ENCODE measurements at places on chromosomes 3 and 15.

DNA sequence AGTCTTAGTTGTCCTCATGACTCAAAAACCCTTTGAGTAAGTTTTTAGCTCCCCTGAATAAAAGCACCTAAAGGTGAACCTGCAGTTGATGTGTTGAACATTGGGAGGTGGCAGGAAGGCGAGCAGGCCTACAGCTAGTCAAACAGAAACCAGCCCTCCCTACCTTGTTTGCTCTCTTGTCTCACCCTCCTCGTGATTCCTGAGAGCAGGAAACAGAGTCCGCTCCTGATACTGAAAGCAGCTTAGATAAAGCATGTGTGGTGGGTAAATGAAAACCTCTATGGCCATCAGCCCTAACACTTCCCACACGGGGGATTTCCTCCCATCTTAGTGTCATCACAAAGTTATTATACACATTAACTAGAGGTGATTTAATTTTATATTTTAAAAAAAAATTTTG is 21.8 kb upstream of the CLDN18 start:
- DNase-seq: no peak

DNA sequence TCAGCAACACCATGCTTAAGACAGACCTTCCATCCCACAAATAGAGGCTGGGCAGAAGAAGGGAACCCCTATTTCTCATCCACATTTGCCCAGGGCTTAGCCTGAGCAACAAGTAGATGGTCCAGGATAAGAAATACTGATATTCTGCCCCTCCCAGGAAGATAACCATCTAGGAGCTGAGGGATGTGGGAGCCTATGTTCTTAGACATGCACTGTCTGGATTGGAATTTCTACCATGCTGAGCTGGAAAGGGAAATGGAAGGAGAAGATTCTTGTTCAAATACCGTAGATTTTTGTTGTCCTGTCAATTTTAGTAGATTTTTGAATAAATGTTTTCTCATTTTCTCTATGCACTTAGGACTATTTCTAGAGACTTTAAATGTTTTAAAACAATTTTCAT is 450.7 kb upstream of the SEMA6D start:
- DNase-seq: no peak

GRCh38 chr3:111585217-111585616 is 9.9 kb downstream of the ZBED2 start:
- no peak for DNase-seq

- DNase-seq: no peak
These were observed 203.2 kb downstream of the CGGBP1 start for GRCh38 chr3:87855616-87856015.

GRCh38 chr15:61640756-61641155 is 411.7 kb upstream of the RORA start:
- no peak for DNase-seq

DNA sequence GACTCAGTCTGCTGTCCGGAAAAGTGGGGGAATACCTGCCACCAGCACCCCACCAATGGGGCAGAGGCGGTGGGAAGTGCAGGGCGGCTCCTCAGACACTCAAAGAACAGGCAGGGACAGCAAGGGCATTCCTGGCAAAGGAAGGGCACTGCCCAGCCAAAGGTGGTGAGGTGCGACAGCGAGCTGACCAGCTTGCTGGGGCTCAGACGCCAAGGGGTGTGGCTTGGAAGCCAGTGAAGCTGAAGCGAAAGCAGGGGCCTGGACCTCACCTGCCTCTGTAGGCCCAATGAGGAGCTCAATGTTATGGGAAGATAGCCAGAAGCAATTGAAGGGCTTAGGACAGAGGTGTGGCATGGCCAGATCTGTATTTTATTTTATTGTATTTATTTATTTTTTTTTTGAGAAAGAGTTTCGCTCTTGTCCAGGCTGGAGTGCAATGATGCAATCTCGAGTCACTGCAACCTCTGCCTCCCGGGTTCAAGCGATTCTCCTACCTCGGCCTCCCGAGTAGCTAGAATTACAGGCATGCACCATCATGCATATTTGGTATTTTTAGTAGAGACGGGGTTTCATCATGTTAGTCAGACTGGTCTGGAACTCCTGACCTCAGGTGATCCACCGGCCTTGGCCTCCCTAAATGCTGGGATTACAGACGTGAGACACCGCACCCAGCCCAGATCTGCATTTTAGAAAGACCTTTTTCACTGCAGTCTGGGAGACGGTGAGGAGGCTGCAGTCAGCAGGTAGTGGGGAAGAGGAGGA is 4.4 kb upstream of the LMAN1L start:
- DNase-seq: no peak

DNA sequence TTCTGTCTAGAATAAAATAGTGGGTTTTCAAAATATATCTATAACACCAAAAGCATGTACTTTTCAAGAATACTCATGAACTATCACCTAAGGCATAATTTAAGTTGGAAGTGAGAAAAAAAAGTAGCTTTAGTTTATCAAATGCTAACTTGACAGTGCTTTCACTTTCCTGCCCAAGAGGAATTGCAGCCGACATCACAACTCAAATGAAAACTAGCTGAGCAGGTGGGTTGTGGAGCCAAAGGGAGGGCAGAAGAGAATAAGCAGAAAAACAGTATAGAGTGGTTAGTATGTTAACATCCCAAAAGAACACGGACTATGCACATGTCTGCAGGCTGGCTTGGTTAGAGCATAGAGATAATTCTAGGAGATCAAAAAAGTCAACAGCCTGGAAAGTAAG is 120.9 kb downstream of the NEDD4 start:
- no peak for DNase-seq

DNA sequence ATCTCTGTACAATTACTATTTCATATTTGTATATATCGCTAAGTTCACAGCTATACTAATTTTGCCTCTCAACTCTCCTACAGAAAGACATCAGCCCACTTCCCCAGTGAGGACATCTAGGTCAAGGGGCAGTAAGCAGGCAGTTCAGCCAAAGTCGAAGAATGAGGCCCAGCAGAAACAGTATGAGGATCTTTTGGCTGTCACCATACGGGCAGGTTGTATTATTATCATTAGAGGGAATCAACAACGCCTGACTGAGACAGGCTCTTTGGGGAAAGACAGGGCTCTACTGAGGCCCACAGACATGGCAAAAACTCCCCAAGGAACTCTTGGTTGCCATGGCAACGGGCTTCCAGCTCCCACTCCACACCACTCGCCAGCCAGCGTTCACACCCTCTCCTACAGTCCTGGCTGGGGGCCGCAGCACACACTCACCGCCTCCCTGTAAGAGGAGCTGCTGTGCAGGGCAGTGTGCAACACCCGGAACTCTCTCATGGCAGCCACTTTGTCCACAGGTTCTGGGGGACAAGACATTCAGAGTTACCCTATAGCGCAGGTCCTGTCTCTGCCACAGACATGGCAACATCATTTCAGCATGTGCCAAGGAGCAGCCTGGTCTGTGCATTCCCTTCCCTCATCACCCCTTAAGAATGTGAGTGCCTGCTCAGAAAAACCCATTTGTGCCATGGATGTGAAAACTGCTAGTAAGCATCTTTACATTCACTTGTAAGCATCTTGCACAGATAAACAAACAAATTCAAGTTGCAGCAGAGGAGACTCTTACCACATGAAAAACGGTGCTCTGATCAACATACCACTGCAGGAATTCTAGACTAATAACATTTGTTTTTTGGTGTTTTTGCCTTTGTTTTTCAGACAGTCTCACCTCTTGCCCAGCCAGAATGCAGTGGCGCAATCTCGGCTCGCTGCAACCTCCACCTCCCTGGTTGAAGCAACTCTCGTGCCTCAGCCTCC is 8.8 kb downstream of the UBL7 start:
- no peak for DNase-seq

- DNase-seq: no peak
These were observed 12.6 kb downstream of the PPARG start for GRCh38 chr3:12301513-12301912.

DNA sequence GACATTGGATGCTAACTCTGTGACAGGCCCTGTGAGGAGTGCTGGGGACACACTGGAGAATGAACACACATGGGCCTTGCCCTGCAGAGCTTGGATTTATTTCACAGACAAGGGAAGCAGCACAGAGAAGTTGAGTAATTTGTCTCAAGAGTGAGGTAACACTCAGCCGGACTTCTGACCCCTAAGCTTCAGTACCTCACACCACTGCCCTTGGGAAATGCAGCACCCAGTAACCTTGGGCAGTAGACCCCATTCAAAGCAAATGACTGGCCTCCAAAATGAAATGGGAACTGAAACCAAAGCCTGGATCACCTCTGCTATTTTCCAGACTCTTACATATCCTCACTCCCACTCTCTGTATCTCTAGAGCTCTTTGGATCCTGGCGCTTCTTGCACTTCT is 37.3 kb downstream of the RFT1 start:
- no peak for DNase-seq

DNA sequence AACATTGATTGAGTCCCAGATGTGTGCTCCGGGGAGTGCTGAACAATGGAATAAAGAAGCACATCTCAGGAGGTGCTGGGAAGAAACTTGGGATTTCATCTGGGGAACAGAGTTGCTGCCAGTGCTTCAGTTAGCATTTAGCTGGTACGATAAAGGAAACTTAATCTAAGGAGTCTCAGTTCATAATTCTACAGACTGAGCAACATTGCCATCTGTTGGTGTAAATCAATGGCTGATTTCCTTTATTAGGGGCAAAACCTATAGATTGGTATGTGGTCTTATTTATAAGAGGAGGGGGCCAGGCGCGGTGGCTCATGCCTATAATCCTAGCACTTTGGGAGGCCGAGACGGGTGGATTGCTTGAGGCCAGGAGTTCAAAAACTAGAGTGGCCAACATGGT is 8.9 kb downstream of the MKRN2OS start:
- no peak for DNase-seq

DNA sequence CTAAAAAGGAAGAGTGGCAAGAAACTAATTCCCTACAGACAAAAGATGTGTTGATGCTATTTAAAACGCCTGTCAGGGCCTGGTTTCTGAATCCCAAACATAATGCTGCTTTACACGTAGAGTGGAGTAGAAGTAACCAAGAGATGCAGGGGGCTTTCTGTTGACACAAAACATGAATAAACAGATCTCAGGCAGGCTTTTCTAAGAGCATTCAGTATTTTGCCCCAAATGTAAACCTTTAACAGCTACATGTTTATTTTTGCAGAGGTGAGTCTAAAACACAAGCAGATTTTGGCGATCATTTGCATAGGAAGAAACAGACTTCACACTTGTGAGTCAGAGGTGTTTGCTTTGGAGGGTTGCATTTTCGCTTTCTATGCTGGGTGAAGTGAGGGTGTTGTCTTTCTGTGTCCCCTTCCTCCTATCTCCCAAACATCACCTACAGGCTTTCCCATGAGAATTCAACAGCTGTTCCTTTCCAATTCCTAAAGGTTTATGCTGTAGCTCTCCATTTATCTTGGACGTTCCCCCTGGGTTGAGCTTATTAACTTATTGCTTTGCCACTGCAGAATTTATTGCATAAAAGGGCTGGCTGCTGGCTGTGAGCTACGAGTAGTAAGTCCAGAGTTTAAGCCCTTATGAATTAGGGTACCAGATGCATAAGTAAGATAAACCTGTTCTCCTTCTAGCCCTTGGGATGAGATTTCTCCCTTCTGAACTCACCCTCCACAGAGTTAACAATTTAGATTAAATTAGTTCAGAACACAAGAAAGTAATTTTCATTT is 156.7 kb downstream of the DIPK2A start:
- no peak for DNase-seq

DNA sequence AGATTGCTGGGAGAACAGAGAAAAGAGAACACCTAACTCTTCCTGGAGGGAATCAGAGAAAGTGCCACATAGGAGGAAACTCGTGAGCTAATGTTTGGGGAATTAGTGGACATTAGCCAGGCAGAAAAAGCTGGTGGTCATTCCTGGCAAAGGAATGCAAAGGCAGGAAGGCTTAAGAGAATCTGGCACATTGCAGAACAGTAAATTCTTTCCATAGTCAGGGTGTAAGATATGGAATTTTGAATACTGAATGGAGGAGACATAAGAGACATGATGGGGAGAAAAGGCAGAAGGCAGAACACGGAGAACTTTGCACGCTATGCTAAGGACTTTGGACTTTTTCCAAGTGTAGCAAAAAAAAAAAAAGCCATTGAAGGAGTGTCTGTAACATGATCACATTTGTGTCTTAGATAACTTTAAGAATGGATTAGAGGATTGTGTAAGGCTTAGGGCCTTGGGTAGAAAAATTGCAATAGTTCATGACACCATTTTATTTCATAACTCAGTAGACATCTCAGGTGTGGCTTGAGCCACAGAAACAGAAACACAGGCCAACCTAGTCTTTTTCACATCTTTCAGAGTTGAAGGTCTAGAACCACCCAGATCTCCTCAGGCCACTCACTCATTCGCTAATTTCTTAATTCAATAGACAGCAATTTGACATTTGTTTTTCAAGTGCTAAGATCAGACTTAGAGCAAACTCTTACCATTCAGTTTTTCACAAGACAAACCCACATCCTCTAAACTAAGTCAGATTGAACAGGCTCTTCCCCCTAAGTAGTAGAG is 31.2 kb upstream of the CCDC80 start:
- no peak for DNase-seq

DNA sequence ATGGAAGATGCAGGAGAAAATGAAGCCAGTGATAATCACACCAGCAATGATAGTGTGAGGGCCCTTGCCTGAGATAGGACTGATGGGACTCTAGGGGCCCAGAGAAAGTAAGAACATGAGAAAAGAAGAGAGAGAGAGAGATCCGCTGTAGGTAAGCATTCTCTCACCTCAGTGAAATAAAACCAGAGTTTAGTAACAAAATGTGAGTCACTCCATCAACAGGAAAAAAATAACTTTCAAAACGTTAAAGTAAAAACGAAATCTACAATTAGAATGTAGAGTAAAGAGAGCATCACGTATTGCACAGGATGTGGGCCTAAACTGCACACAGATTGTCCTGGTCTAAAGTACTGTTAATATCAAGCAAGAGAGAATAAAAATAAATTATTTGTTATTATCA is 6.8 kb upstream of the PRSS50 start:
- DNase-seq: no peak

DNA sequence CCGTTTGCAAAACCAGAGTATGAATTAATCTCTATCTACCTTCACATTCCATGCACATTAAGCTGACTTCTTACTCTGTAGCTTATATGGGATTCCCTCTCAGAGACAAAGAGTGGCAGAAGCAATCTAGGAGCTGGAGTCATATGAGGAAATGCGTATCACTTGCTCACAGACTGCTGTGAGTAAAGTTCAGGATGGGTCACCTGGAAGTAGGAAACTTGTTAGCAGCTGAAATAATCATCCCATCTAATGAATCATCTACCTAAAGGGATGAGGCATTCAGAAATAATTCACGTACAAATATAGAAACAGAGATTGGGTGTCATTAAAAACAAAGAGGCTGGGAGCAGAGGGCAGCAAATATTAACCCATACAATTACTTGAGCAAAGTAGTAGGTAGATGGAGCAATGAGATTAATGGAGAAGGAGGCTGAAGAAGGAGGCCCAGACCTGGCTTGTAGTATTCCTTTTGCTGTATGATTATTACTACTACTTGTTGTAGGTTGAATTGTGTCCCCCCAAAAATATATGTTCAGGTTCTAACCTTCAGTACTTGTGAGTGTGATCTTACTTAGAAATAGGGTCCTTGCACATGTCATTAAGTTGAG is 866.3 kb downstream of the ROBO2 start:
- no peak for DNase-seq

DNA sequence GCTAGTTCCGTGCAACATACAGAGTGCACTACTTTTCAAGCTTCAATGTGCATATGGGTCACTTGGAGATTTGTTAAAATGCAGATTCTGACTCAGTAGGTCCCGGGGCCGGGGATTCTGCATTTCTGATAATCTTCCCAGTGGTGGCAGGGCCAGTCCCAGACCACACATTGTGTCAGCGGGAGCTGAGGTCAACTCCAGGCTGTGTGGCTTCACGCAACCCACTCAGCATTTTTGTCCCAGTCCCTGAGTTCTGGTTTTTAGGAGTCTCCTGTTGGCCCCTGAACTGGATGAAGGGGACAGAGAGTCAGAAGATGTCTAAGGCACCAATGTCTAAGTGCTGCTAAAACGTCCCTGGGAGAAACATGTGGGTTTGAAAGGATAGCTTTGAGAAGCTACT is 26.1 kb upstream of the CCDC174 start:
- DNase-seq: no peak

Data from stimulated activated CD8-positive, alpha-beta memory T cell treated with anti-CD3 and anti-CD28 coated beads, Interleukin-2, amount 100 ng/mL, for 48 hours (primary cell).